ENCODE measurements at places on chromosomes 16 and 17.

DNA sequence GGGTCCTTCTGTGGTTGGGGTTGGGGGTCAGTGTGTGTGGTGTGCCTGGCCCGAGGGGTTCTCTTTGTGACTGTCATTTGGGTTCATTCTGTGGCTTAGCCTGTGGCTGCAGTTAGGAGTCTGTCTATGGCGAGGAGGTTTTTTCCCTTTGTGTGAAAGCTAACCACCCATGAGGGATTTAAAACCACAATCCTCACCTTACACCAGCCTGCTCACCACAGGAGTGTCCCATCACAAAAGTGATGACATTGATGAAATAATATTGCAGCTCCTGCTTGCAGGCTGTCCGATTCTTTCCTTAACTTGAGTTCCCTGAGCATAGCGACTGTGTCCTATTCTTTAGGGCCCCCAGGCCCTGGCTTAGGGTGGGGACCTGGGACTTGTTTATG is 113.6 kb downstream of the RAP1GAP2 start:
- no peak for DNase-seq

- DNase-seq: no peak
These were observed 10.3 kb upstream of the MRPL58 start for GRCh38 chr17:75001915-75002843.

- no peak for DNase-seq
These were observed 172.8 kb downstream of the RAB11FIP4 start for GRCh38 chr17:31564291-31564690.

GRCh38 chr16:20611975-20612481 is 35.9 kb upstream of the ACSM2B start:
- DNase-seq: no peak

DNA sequence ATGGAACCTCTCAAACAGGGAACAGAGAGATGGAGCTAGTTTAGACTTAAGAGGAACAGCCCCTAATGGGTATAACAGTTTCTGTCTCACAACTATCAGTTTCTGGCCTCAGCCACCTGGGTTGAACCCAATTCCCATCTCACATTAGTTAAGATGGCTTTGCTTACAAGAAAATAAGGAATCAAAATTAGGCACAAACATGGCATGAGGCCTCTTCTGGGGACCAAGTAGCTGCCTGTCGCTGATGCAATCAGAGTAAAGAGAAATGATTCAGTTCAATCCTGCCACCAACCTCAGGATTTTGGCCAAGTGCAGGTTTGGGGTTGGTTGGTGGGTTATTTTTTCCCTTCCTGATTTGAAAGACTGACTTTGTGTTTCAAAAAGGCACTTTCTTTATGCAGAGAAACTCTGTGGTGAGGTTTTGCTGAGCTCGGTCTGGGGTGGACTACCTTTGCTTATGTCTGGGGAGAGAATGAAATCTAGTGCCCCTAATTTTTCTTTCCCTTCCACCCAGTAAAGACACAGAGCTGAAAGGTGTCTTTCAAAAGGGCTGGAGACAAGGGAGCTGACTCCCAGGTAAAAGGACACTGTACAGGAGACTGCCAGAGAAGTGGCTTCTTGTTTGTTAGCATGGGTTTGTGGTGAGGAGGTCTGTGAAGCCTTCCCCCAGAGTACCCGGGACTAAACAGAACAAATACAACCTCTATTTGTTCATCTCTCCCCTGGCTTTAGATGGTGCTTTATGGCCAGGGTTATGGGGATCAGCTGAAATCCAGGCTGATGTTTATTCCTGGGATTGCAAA is 44.8 kb upstream of the NFAT5 start:
- no peak for DNase-seq

GRCh38 chr16:47047524-47048203 is 74.2 kb upstream of the DNAJA2 start:
- DNase-seq: no peak

GRCh38 chr17:55120651-55121050 is 144.1 kb upstream of the HLF start:
- no peak for DNase-seq

GRCh38 chr17:57697891-57698711 is 47.0 kb downstream of the CCDC182 start:
- no peak for DNase-seq

- DNase-seq: no peak
These were observed 49.8 kb downstream of the CDH1 start for GRCh38 chr16:68786685-68787418.

- DNase-seq: no peak
These were observed 432.0 kb downstream of the SLC39A11 start for GRCh38 chr17:72660274-72661115.

DNA sequence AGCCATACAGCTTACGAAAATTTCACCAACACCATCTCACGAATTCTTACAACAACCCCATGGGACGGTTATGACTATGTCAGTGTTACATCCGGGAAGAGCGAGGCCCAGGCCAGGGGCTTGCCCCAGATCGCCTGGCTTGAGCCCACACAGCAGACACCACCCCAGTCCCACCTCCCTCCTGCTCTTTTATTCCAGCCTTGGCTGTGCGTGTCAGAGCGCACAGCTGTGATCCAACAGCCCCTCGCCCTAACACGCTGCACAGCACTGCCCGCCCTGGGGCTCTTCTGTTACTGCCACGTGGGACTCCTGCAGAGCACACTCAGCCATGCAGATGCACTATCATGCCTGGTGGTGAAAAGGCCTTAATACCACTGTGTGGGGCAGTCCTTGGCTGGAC is 127.9 kb downstream of the ENGASE start:
- no peak for DNase-seq

GRCh38 chr16:22816475-22816874 is 2.5 kb downstream of the HS3ST2 start:
- no peak for DNase-seq

DNA sequence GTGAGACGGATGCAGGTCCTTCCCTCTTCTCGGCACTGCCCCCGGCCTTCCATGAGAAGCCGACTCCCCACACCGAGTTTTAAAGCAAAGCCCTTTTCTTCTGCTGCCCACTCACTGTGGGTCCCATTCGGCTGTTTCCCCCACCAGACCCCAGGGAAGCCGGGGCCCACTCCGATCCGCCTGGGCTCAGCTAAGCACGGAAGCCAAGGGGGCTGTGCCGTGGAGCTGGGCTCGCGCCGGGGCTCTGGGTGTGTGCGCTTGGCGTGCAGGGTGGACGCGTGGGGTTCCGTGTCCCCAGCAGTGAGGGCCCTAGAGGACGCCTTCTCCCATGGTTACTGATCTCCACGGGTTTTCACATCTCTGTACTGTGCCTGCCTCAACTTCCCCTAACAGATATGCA is 68.5 kb downstream of the KLHDC4 start:
- DNase-seq: no peak

DNA sequence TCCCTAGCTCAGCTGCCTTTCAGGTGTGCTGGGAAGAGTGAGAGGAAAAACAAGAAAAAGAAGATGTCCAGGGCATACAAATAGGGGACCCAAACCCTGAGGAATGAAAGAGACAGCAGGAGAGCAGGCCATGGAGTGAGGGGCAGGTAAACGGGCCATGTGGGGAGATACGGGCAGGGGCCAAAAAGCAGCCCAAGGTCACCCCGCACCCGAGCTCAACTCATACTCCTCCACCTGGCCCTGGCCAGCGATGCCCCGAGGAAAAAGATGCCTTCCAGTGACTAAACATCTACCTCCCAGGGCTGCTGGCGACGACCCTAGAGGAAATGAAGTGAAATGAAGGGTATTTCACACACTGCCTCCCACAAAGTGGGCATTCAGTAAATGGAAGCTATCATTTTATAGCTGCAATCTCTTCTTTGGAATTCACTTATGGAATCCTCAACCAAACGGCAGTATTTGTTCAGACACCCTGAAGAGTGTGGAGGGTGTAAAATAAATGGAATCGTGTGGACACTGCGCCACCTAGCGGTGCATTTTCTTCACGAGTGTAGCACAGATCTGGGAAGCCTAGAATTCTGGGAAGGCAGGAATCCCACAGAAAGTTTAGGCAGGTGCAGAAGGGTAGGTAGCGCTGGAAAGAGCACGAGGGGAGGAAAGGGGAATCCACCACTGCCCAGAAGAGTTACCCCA is 14.9 kb downstream of the ELAC2 start:
- DNase-seq: peak; percentile 27

DNA sequence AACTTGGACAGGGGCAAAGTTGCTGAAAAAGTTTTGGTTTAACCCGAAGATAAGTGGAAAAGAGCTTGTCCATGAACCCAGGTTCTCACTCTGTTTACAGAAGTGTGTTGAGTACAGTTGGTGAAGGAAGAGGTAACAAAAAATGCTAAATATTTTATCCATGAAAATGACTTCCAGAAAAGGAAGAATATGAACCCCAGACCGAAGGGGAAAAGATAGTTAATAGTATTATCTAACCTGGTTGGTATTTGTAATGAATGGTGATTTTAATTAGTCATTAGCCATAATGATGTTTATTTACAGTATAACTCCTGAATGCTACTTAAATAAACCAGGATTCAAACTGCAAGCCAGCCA is 574 bp upstream of the TMEM106A start:
- no peak for DNase-seq

- DNase-seq: no peak
These were observed 124.5 kb upstream of the LHX1 start for GRCh38 chr17:36812762-36813161.

DNA sequence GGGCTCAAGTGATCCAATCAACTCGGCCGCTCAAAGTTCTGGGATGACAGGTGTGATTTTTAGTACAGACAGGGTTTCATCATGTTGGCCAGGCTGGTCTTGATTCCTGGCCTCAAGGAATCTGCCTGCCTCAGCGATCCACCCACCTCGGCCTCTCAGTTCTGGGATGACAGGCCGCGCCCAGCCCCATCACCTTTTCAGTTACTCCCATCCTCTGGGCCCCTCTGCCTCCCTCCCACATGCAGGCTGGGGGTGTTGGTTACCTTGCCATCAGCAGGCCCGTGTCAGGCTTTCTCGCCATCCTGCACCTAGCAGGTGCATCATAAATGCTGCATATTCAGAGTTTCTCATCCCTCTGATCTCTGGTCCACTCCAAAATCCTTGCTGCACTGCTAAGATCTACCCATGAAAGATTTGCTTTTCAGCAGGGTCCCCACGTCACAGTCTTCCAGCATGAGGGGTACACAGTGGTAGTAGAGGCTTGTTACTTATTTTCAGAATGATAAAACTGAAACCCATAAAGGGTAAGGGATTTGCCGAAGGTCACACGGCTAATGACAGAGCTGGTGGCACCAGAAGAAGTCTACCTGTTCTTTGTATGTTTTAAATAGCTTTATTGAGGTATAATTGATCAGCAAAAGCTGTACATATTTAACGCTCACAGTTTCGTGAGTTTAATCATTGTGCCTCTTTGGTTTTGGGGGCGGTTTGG is 16.6 kb downstream of the PMM2 start:
- no peak for DNase-seq

DNA sequence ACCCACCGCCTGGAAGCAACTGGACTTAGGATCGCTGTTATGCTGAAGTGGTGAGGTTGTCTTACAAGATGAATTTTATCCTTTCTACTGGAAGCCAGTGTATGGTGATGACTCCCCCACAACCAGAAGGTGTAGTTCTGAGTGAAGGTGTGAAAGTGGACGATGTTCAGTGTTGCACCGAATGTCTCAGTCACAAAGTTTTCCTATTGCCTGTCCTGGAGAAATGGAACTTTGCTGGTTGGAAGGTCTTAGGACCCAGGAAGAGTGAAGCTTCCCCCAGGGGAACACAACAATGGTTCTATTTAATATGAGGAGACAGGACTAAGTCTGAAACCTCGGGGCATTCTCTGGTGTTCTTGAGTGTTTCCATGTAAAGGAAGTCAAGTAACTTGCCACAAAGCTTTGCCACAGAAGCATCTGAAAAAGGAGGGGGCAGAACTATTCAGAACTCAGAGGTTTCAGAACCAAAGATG is 44.2 kb downstream of the USP22 start:
- DNase-seq: no peak

DNA sequence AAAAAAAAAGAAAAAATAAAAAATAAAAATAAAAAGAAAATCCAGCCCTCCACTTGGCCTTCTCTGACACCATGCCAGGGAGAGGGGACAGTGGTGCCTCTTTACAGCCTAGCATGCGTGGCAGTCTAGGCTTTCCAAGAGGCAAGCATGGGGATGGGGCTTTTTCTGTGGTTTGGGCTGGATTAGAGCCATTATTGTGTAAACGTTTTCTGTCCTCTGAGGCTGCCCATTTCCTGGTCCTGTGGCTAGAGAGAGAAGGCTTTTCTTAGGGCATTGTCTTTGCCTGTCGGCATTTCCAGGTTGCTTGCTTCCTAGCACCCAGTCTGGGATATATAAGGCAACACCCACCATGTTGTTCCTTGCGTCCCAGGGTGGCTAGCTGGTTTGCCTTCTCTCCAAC is 2.7 kb upstream of the DHRS7B start:
- no peak for DNase-seq

DNA sequence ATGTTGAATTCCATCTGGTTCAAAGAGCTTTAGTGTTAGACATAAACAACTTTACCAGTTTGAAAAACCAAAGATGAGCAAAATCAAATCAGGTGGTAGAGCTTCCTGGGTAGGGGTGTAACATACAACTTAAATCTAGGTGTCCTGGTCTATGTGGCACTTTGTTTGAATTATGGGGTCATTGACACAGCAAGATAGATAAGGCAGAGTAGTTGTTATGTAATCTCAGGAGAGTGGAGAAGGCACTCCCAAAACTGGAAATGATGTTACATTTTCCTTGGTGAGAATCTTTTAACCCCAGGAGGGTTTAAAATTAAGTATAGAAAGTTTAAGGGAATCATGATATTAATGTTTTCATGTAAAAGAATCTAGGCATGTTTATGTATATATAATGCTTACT is 31.9 kb downstream of the CCDC42 start:
- DNase-seq: no peak

DNA sequence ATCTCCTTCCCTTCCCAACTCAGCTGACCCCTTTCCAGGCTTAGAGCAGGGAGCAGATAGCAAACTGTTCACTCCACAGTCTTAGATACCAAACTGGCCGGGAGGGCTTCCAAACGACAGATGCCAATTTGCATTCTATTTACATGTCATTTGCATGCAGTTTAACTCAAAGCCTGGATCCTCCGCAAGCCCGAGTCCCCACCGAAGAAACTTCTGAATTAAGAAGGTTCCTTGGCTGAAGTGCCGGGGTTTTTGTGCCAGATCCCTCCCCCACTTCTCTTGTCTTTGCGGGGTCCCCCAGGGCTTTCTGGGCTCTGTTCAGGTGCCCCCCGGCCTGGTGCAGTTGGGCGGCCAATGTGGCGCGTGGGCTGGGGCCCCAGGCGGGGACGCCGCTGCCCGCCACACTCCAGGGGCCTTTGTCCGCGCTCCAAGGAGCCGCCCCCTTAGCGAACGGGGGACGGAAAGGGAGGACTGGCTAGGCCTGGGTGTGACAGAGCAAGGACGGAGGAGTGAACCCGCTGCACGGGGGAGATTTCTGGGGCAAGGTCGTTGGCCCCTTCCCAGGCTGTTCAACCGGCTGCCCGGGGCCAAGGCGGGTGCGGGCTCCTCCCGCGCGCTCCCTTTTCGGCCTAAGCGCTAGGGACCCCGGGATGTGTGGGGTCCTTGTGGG is 1.2 kb downstream of the GPRC5B start:
- DNase-seq: no peak

GRCh38 chr16:27217256-27217655 is 13.9 kb downstream of the KDM8 start:
- no peak for DNase-seq

GRCh38 chr16:24731722-24732419 is 2.4 kb downstream of the TNRC6A start:
- DNase-seq: no peak

GRCh38 chr16:18799500-18799899 is 1.8 kb downstream of the ARL6IP1 start:
- no peak for DNase-seq

- no peak for DNase-seq
These were observed 92.4 kb downstream of the RPGRIP1L start for GRCh38 chr16:53611179-53611696.
